ENCODE measurements at places on chromosomes 3 and 15.

GRCh38 chr3:138944929-138945708 is 1.8 kb downstream of the FOXL2 start:
- DNase-seq: no peak

DNA sequence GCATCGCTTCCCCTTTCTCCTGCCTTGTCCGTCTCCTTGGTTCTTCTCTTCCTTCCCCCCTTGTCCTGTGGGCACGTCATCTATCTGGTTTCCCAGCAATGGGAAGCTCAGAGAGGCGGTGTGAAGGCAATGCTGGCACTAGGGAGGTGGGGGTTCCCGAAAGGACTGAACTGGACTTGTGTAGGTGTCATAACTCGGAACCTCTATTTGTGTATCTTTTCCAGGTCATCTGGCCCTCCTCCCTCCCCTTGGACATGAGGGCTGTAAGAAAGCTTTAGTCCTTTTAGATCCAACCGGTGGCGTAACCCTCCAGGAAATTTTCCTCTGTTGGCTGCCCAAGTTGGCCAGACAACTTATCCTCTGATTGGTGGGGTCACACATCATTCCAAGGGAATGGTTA is 231.5 kb upstream of the TLE3 start:
- DNase-seq: no peak

DNA sequence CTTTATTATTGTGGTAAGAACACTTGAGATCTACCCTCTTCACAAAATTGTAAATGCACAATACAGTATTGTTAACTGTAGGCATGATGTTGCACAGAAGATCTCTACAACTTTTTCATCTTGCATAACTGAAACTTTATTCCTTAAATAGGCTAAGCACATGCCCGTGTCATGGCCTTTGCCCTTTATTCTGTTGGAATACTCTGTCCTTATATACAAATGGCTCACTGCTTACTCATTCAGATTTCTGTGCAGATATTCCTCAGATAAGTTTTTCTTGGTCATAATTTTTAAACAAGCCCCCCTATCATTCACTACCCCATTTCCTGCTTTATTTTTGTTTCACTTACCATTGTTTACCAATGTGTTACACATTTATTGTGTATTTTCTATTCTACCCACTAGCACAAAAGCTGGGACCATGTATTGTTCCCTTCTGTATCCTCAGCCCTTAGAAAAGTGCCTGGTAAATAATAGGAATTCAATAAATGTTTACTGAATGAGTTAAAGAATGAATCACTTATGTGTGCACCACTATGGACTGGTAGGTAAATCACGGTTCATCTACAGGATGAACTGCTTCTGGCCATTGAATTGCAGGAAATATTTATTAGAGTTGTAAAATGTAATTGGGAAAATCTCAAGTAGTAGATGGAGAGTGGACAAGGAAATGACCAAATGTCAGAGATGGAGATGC is 151.0 kb downstream of the CPNE4 start:
- no peak for DNase-seq

DNA sequence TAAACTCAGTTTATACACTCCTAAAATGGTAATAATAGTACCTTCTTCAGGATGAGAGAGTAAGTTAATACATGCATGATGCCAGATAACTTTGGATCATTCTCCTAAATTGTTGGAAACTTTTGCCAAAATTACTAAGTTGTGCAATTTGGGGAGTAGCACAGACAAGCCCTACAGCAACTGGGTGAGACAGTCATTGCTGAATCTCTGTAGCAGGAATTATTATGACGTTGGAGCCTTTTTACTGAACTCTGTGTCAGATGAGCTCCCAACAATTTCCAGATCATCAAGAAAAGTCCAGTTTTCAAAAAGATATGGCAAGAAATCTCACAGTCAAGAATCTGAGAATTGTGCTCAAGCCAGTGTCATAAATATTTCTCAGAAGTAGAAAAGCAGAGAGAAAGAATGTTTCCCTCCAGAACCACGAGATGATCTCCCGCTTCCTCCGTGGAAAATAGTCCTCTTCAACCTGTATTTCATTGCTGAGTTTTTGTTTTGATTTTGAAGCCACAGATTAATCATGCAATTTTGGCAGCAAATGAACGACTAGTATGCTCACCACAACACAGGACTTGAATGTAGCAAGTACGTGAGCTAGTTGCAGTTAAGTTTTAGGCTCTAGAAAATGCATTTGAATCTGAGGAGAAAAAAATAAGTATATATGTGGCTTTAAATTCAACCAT is 485.4 kb downstream of the CNTN6 start:
- DNase-seq: no peak

- no peak for DNase-seq
Observed at GRCh38 chr15:74228723-74229081, 7.4 kb upstream of the CCDC33 start.
